Omental fat pad (tissue), 4 donors: ENCODE measurements at places on chromosomes 12 and 14.
A peak's percentile ranks its signal among the peaks of the same experiment; 100 is the strongest.

DNA sequence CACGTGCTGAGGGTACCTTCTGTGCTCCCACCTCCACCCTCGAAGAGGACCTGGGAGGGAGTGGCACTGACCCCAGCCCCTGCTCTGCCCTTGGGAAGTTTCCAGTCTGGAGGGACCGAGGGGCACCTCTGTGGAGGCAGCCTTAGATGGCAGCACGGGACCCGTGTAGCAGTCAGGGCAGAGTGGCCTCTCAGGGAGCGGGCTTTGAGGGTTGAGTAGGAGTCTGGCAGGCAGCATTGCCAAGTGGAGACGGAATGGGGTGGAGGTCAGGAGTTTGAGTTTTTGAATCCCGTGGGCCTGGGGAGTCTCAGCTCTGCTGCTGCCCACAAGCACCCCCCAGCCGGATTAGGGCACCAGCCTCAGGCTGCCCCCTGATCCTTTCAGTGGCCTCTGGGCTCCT is 21.6 kb downstream of the KIF26A start:
- no peak for DNase-seq

DNA sequence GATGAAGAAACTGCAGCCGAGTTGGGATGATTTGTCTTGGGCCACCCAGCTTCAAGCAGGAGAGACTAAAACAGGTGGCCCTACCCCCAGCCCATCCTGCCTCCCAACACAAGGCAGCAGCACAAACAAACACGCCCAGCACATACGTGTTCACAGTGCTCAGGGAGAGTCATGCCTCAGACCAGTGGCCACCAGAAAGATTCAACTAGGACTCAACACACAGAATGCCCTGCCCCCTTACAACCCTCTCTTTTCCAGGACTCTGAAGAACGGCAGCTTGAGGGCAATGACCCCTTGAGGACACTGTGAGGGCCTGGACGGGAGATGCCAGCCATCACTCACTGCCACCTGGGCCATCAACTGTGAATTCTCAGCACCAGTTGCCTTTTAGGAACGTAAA is 75.0 kb downstream of the NT5DC3 start:
- DNase-seq, result no peak

DNA sequence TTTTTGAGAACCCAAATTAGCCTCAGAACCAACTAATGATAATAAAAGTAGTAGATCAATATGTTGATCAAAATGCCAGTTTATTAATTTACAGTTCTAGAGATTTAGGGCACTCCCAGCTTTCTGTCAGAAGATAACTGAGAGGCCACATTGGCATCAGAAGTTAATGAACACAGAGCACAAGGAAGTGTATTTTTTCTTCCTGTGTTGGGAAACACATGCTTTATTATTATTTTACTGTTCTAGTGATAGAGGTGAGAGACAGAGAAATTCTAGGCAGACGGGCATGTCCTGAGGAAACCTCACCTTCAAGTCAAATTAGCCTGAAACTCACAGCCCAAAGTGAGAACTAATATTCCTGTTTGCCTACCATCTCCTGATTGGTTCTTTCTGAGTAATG is 213.7 kb downstream of the PCNX1 start:
- no peak for DNase-seq

DNA sequence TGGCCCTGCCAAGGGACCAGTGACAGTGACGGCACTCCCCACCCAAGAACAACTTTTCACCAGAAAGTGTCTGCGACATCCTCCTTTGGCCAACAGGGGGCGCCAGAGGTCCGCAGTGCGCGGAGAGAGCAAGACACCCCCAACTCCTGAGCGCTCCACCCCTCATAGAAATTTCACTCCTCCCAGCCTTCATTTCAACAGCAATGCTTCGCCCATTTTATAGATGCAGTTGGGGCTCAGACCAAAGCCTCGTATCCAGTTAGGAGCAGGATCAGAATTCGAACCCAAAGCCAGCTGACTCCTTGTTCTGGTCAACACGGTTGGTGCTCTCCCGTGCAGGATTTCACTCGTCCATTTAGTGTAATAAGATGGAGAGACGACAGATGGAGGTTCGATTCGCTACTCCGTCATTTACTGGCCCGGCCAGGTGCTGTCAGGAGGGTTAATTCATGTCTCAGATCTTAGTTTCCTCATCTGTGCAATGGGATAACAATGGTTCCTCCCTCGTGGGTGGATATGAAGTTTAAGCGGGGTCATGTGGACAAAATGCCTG is 2.4 kb upstream of the POP5 start:
- DNase-seq, result peak; percentile 65

GRCh38 chr14:79658769-79659168 is 552.5 kb downstream of the DIO2 start:
- DNase-seq, result no peak
